Endodermal cell (in vitro differentiated cells): ENCODE measurements at places on chromosomes 13 and 19. TPM values are rescaled to one million over a fixed set of nuclear protein-coding genes. Genes with fewer than 3 reads are reported as not detected.

- no peak for DNase-seq
Measured at GRCh38 chr13:99294198-99294597, 13.0 kb downstream of the GPR183 start.

DNA sequence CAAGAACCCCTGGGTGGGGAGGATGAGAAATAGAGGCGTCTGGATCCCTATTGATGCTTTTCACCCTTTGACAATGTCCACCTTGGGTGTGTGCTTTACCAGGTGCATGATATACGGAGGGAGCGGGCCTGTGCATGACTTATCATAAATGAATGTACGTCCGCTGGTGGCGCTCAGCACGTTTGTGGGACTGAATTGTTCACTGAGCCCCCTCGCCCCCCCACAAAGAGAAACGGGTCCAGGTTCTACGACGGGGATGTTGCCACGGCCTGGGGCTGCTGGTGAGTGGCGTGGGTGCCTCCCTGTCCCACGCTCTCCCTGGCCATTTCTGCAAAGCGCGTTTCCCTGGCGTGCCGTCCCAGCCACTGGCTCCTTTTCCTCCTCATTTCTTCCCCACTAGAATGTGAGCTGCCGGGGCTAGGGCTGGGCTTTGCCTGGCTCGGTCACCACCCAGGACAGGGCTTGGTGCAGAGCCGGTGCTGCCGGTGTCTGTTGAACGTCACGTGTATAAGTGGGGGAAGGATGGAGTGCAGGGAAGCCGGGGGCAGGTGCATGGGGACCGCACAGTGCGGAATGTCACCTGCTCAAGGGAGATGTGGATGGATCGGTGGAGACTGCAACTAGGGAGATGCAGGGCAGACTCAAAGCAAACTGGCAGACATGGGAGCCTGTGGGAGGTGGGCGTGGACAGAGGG, 21.6 kb downstream of the LRRC4B start:
- DNase-seq: peak; percentile 38

- DNase-seq: peak; percentile 70
Measured at GRCh38 chr13:38763446-38764381, 76.8 kb downstream of the FREM2 start.

The VN1R4 gene
- total RNA-seq: not detected in 2 replicates

The WDR88 gene
- not detected in 2 replicates for total RNA-seq
